ENCODE measurements at places on chromosomes 2 and 18.

GRCh38 chr2:32702303-32703064, 74.6 kb downstream of the TTC27 start:
- DNase-seq = no peak

DNA sequence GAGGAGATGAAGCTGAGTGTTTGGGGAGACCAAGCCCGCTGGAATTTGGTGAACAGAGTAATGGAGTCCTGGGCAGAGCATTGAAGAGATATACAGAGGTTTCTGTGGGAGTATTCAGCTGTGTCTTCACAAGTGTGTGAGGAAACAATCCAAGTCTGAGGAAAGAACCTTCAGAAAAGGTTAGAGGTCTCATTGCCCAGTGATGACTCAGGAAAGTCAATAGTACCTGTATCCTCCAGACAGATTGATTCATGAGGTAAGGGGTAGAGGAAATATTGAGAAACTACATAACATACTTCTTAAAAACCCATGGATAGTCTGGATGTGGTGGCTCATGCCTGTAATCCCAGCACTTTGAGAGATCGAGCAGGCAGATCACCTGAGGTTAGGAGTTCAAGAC, 392.3 kb downstream of the GALNT13 start:
- DNase-seq = no peak

DNA sequence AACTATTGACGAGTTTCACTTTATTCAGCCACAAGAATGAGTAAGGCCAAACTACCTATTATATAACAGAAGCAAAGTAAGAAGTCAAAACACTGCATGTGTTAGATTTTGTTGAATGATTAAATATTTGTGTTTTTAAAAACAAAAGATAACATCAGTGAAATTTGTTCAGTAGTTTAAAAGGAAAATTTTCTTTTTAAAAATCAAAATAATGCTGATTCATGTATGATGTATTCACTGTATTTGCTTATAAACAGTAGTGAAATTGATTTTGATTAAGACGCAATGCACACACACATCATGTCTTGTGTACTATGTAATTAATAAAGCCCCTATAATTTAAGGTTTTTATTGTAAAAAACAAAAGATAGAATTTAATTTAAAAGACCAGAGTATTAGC, 73.6 kb upstream of the PSMD14 start:
- no peak for DNase-seq

- no peak for DNase-seq
Observed at GRCh38 chr2:115160531-115161080, 718.2 kb downstream of the DPP10 start.

DNA sequence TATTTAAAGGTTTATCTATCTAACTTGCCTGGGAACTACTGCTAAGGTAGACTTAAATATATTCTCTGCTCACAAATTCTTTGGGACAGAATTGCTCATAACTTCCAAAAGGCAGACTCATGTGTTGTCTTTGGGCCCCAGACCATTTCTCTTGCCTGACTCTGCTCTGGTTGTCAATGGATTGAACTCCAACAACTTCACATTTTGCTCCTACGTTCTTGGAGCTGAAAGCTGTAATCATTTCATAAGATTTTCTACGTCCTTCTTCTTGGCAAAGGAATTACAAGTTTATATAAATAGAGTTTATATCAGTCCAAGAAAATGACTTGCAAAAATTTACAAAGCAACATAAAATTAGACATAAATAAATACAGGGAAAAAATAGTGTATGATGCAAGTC, 32.9 kb upstream of the PPM1B start:
- no peak for DNase-seq

DNA sequence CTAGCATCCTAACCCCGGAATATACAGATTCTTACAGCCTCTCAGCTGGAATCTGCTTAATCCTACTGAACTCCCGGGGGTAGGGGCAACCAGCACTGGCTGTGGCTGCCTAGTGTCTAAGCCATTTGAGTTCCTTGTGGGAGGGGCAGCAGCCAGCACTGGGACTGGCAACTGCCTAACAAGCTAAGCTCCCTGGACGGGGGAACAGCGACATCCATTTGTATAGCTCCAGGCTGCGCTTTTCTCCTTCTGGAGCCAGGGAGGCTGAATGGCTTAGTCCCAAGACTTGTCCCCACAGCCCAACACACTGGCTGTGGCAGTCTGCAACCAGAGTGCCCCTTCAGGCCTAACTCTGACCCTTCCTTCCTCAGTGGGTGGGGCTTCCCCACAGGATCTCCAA, 787.2 kb downstream of the METTL4 start:
- no peak for DNase-seq

- no peak for DNase-seq
Observed at GRCh38 chr2:174493549-174494331, 6.9 kb upstream of the GPR155 start.

DNA sequence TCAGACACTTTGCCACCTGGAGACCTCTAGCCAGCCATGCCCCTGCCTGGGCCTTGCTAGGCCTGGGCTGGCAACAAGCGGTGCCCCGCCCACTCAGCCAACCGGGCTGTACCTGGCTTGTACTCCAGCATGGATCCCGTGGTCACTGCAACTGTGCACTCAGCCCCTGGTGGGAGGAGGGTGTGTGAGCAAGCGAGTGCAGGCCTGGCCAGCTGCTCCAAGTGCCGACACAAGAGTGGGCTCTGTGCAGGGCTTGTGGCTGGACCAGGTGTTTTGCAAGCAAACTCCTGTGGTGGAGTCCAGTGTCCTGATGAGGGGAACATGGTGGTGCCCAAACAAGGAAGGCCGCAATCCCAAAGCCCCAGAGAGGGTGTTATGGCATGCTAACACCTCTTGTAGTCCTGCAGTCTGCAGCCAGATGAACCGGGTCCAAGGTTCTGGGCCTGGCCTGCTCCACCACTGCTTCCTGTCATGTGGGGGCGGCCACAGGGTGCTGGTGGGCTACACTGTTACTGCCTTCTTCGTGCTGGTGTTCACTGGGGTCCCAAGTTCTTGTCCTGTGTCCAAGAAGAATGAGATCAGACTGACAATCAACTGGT, 60.1 kb upstream of the CD28 start:
- no peak for DNase-seq
